ENCODE measurements at places on chromosomes 5 and 9.
A peak's percentile ranks its signal among the peaks of the same experiment; 100 is the strongest.

DNA sequence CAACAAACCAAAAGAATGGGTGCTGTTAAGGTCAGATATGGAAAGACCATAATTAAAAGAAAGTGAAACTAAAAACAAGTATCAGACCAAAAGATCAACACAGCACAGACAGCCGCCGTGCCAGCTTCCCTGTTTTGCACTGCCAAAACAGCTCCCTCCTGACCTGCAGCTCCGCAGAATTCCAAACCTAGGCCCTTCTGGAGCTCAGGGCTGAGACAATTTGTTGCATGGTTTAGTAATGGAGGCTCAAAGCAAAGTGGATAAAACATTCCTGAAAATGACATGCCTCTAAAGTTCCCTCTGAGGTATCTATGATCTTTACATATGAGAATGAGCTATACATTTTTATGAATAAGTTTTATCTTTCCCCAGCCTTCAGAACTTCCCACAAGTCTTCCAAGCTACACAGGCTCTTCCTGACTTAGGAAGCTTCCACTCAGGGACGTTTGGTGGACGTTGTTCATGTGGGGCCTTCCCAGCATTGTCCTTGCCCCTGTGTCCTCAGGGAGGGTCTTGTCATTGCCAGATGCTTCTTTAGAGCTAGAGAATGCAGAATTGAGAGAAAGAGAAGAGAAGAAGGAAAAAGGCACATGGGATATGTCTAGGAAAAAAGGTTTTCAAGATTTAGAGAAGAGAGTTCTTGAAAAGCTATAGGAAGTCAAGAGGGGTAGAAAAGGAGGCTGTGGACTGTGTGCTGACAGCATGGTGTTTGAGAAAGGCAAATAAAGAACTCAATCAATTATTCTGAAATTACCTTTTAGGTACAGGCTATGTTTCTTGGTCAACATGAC is 28.4 kb upstream of the SSBP2 start:
- peak; percentile 80 for DNase-seq

DNA sequence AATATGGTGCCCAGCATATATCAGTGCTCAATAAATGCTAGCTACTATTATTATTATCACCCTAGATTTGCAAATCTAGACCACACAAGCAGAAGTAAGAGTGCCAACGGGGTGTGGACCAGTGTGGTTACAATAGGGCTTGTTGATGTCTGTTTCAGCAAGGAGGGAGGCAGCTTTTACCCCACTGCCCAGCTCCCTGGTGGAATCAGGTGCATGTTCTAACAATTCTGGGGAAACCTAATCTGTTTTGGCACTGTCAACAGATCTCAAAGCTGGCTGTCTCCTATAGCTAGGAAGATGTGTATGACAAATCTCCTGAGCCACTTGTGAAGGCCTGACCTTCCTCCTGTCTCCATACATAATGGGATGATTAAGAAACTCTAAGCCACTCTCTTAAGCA is 5.7 kb downstream of the TGFBI start:
- DNase-seq = no peak

GRCh38 chr5:138463419-138464007 is 1.8 kb upstream of the EGR1 start:
- DNase-seq = peak; percentile 35

DNA sequence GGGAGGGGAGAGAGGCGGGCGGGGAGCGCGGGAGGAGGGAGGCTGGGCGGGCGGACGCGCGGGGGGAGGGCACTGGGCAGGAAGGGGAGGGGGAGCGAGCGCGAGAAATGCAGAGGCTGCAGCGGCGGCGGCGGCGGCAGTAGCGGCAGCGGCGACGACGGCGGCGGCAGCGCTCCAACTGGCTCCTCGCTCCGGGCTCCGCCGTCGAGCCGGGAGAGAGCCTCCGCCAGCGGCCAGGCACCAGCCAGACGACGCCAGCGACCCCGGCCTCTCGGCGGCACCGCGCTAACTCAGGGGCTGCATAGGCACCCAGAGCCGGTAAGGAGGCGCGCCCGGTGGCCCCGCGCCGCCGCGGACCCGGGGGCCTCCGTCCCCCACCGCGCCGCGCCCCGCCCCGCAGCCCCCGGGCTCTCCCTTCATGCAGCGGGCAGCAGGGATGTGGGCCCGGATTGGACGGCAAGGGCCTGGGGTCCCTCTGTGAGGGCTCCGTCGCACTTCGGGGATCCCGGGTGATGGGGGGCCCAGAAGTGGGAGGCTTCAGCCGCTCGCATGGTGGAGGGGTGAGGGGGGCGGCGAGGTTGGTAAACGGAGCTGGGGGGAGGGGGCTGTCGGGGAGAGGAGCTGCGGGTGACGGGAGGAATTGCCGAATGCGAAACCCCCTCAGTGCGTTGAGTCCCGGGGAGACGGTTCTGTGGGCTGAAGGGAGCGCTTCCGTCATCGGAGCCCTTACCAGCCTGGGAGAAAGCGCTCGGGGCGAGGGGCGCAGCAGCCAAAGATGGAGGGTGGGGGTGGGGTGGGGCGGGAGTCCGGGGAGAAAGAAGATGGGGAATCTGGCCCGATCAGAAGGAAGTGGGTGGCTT is at the start of gene BASP1:
BASP1 (plus strand) TSS at position 139 of the 860 bp plus-strand sequence. CDS start 57,586 bp downstream, outside the sequence.
- DNase-seq = peak; percentile 92

DNA sequence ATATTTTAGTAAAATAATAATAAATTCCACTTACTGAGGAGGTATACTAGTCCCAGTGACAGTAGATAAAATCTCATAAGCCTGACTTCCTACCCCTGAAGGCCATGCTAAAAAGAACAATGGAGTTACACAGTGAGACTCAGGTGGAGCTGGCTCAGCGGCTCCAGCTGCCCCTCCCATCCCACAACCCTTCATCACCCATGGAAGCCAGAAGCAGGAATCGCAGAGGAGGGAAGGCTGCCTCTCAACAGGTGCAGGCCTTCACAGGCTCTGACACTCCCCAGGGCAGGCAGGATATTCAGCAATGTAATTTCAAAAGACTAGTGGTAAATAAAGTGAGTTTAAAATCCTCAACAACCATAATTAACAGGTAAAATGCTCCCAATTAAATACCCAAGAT is 67.5 kb downstream of the FANCC start:
- DNase-seq = no peak

GRCh38 chr5:131379723-131380122 is 115.9 kb downstream of the CDC42SE2 start:
- peak; percentile 74 for DNase-seq

GRCh38 chr5:2164586-2164985 is 281.9 kb upstream of the IRX4 start:
- DNase-seq = no peak

DNA sequence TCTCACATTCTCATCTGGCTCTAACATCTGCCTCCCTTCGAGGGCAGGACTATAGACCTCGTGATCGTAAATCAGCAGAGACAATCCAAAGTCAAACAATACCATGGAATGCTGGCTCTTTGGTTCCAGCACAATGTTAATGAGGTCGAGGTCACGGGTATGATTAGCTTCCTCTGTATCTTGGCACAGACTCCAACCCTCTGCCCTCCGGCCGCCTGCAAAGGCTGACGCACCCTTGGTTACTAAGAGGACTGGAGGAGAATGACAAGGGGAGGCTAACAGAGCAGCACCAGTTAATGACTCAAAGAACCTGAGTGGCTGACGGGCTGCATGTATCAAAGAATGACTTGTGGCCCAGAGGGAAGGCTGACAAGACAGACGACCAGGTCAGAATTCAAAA is 10.1 kb downstream of the LHFPL2 start:
- no peak for DNase-seq

- DNase-seq = no peak
Observed at GRCh38 chr5:132233811-132234683, 6.4 kb upstream of the P4HA2 start.

GRCh38 chr9:99296291-99296951 is 74.3 kb downstream of the SEC61B start:
- peak; percentile 41 for DNase-seq

DNA sequence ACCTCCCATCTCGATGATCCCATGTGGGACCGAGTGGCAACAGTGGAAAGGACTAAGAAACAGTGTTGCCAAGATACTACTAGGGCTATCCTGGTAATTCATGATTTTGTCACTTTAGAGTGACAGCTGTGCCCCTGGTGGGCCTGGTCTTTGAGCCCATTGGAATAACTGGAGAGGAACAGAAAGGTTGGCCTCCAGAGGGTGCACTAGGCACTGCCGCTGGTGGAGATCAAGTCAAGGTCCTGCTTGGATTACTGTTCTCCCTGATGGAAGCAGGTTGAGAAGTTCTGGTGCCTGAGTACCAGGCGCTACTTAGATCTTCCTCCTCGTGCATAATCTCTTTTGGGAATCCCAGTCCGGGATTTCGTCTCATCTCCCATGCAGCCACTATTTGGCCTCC is 129.6 kb downstream of the SEC61B start:
- DNase-seq = no peak

DNA sequence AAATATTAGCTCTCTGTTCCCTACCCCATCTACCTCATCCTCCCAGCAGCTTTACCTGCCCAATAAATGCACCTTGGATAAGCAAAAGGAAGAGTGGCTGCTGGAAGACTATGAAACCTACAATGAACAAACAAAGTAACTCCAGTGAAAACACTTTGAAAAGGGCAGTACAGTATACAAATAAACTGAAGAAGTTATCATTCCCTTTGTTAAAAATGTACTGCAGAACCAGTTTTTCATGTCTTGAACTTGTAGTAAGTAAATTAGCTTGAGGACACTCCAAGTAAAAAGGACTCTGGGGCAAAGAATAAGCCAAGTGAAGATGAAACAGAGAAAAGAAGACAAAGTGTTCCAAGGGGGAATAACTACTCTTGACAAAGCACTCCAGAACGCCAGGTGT is 457.1 kb downstream of the DTWD2 start:
- DNase-seq = no peak

DNA sequence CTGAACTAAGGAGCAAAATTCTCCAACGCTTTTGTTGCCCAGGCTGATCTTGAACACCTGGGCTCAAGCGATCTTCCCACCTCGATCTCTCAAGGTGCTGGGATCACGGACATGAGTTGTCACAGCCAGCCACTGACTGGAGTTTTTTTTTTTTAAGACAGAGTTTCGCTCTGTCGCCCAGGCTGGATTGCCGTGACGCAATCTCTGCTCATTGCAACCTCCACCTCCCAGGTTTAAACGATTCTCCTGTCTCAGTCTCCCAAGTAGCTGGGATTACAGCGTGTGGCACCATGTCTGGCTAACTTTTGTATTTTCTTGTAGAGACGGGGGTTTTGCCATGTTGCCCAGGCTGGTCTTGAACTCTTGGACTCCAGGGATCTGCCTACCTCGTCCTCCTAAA is 58.2 kb downstream of the EHMT1 start:
- DNase-seq = no peak

DNA sequence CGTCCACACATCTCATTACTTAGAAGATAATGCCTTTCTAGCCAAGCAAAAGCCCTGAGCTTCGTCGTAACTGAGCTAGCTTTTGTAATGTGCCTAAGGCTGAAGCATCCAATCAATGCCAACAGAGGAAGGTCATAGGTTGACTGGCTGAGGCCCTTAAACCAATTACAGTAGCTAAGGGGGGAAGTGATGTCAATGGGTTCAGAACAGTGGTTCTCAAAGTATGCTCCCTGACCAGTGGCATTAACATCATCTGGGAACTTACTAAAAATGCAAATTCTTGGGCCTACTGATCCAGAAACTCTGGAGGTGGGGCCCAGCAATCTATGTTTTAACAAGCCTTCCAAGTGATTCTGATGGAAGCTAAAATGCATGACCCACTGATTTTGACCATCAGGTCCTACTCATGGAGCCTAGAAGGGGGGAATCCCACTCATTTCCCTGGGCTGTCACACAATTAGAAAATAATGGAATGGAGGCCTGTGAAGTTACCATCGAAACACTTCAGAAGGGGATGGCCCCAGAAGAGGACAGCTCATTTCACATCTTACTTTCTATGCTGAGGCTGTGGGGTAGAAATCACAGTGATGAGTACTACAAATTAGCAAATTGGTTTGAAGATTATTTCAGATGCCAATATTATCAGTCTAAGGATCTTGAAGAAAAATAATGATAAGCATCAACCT is 4.8 kb upstream of the VLDLR start:
- no peak for DNase-seq

DNA sequence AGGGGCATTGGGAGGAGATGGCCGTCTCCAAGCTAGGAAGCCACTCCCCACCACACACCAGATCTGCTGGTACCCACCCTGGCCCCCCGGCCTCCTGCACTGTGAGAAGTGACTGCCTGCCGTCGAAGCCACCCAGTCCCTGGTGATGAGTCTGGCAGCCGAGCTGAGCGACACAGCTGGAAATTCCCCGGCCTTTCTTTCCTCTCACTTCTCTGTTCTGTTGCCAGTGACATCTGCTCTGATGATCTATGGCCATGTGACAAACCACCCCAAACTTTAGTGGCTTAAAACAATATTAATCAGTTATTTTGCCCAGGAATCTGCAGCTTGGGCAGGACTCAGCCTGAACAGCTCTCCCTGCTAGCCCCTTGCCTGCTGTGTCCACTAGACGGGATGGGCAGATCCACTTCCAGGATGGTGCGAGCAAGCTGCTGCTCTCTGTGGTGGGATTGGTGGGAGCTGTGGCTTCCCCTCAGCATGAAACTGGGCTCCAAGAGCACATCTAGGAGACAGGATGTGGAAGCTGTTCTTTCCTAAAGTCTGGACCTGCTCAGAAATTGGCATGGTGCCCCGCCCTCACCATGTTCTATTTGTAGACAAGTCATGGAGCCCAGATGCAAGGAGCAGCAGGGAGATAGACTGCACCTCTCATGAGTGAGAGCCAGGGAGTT is 211.2 kb downstream of the GADD45G start:
- peak; percentile 82 for DNase-seq

- no peak for DNase-seq
Observed at GRCh38 chr5:138809391-138809790, 56.2 kb downstream of the CTNNA1 start.

DNA sequence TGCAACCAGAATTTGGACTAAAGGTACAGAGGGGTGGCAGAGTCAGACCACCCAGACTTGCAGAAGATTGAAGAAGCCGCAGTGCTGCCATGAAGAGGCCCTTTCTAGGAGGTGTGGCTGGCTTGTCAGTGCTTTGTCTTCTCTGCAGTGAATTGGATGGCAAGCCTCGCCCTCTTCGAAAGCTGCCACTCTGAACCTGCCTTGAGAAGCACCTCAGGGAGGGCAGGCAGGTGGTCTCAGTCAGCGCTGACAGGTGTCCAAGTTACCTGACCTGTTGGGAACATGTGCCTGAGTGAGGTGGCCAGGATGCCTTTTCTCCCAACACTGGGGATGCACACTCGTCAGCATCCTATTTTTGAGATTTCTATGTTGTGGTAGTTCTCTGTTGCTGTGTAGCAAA is 6.2 kb downstream of the TENT4A start:
- DNase-seq = no peak

DNA sequence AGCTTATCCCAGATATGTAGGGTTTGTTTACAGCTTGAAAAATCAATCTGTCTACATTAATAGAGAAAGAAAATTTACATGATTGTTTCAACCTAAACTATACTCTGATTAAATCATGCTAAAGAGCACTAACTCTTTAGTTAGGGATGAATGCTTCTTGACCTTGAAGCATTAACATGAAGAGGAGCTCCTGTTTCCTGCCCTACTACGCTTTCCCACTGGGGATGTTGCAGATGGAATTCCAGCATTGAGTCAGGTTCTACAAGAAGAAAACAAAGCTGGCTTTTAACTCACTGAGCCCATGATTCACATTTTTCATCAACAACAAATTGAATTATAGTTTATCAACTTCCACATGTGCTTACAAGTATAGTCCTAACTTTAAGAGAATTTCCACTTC is 471.3 kb downstream of the TMEM232 start:
- no peak for DNase-seq

All from suppressor macrophage (primary cell).